ENCODE measurements at places on chromosomes 12 and 14.
A peak's percentile ranks its signal among the peaks of the same experiment; 100 is the strongest.

DNA sequence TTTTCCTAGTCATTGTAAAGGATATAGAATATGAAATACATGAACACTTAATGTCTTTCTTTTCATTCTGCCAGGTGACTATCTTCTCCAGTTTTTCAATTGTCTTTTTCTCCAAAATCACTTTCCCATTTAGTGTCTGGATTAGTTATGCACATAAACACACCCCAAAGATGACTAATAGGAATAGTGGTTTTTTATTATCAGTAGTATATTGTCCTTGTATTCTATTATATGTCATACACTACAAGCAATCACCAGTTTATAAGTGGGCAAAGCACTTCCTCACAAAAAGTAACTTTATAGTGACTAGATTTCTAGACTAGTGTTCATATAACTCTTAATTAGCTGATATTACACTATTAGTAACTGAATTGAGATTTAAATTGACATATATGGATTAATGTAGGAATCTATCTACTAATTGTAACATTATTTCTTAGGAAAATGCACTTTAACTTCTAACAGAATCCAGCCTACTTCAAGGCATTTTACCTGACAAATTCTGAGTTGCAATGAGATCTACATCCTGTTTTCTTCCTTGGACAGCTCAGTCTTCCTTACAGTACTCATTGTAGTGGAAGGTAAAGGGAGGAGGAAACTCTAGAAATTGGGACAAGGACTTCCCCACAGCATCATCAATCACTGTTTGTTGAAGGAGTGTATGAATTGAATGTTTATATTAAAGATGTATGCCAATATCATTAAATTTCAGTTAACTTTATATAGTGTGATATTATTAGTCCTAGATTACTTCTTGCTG is 186.1 kb upstream of the GARIN2 start:
- no peak for DNase-seq

DNA sequence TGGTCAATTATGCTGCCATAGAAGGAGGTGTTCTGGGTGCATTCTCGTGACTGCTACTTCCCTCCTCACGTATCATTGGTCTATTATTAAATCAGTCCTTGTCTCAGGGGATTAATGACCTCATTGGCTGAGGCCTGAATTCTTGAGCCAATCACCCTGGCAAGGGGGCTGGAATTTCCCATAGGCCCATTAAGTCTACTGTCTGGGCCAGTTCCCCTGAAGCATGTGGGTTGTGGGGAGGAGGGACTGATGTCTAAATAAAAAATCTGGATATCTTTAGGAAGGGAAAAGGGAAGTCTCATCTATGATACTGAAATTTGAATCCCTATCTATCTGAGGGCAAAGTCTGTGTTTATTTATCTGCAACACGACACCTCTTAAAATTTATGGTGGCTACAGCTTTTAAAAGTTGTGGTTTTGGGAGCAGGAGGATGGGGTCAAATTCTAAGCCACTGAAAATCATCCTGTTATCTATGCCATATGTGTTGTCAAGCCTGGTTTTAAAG is 71.9 kb downstream of the DYRK2 start:
- DNase-seq: peak; percentile 2

GRCh38 chr14:37090026-37090425 is 82.4 kb downstream of the SLC25A21 start:
- no peak for DNase-seq

- DNase-seq: no peak
Observed at GRCh38 chr14:68945585-68946488, 33.3 kb downstream of the ACTN1 start.

GRCh38 chr12:114847441-114848035 is 163.6 kb upstream of the TBX3 start:
- no peak for DNase-seq

GRCh38 chr12:56387152-56387736 is 24.6 kb upstream of the APOF start:
- DNase-seq: no peak

GRCh38 chr12:46770501-46771183 is 55.2 kb downstream of the SLC38A4 start:
- DNase-seq: no peak
